ENCODE measurements at places on chromosomes 1 and 21.

GRCh38 chr1:11550664-11551283 is 71.8 kb downstream of the DISP3 start:
- peak; percentile 23 for DNase-seq

- no peak for DNase-seq
Observed at GRCh38 chr1:203536980-203537455, 43.1 kb downstream of the OPTC start.

DNA sequence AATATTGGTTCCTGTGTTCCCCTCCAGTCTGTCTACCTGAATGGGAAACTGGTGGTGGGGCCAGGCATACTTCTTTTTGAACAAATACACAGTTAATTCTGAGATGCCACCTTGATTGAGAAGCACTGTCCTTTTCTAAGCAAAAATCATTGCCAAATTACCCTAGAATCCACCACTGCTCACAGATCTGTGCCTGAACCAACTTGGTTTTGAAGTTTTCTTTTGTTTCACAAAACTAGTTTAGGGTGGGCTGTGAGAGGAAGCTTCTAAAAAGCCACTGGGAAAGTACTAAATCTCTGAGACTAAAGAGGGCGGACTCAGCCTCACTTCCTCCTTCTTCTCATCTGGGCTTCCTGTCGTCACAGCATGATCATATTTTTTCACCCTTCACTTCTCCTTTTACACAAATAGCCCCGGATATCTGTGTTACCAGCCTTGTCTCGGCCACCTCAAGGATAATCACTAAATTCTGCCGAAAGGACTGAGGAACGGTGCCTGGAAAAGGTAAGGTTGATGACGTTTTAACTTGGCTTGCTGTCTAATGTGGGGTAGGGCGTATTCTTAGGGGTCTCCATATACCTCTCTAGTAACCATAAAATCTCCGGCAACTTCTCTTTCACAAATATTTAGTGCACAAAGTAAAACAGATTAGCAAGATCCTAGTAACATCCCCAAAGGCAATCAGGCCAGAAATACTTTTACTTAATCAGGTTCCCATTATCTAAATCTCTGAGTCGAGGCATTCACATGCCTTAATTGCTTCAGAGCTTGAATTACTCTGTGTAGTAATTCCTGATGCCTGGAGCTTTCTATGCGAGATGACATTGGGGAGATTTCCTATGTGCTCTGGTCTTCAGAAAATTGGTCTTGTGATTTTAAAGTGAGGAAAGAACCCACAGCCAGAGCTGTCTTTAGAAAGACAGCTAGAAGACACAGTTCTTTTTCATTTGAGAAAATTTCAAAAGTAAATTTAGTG is at the start of gene CD53:
Gene CD53 (plus strand): TSS at position 404 of the 976 bp plus-strand sequence. CDS start 18,261 bp downstream, outside the sequence.
- no peak for DNase-seq

GRCh38 chr1:84740050-84740714 is 49.9 kb upstream of the SSX2IP start:
- no peak for DNase-seq

GRCh38 chr21:28142697-28143096 is 850.0 kb downstream of the LTN1 start:
- DNase-seq: peak; percentile 68

DNA sequence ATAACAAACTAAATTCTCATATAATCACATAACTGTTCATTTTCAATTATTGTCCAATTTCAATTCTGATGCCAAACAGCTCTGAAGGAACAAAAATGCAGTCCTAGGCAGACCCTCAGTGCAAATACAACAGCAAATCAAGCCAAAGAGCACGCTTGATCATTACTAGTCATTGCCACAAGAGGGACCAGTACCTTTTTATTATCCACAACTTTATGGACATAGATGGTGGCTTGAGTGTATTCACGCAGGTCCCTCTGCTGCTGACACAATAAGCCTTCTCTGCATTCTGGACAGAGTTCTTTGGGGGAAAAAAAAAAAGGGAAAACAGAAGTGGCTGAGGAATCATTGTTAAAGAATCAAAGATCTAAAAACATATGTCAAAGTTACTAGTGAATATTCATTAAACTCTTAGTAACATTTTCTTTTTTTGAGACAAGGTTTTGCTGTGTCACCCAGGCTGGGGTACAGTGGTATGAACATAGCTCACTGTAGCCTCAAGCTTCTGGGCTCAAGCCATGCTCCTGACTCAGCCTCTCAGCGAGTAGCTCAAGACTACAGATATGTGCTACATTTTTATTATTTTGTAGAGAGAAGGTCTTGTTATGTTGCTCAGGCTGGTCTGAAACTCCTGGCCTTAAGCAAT is 34.3 kb upstream of the RAP1GAP start:
- DNase-seq: peak; percentile 25

- no peak for DNase-seq
Observed at GRCh38 chr1:31583082-31583994, 7.0 kb downstream of the TINAGL1 start.

DNA sequence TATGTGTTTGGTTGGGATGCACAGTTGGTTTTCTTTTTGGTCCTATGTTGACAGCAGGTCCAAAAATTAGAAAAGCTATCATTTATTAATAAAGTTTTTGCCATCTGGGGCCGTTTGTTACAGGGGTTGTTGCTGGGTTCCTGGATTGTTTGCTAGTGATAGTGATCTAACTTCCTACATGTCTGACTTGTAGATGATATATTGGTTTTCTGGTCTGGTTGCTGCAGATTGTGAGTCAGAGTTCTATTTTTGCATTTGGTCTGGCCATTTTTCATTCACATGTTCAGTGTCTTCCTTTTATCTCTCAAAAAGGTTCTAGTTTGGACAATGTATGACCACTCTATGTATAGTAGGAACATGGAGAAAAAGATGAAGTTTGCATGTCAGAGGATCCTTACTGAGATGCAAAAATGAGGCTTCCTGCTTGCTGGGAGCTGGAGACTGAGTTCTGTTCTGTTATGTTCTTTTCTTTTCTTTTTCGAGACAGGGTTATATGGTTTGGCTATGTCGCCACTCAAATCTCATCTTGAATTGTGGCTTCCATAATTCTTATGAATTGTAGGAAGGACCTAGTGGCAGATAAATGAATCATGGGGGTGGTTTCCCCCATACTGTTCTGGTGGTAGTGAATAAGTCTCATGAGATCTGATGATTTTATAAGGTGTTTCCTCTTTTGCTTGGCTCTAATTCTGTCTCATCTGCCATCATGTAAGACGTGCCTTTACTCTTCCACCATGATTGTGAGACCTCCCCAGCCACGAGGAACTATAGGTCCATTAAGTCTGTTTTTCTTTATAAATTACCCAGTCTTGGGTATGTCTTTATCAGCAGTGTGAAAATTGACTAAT is 4.2 kb upstream of the NVL start:
- peak; percentile 74 for DNase-seq

DNA sequence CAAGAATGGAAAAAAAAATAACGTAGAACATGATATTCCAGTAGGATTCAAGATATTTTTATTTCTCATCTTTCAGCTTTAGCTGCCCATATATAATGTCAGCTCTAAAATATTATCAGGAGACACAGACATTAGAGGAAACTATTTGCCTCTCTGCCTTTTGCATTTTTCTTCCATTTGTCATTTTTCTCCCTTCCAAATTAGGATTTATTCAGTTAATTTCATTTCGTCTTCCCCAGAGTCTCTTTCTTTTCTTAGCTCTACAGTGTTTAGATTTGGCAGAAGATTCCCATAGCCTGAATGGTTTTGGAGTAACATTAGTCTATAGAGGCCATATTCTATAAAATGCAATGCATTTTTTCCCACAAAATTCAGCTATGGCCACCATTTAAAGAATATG is 5.1 kb upstream of the ENAH start:
- DNase-seq: peak; percentile 18

- no peak for DNase-seq
Observed at GRCh38 chr1:245007852-245008251, 143.5 kb upstream of the HNRNPU start.

GRCh38 chr1:23167353-23168078 is 1.1 kb downstream of the LUZP1 start:
- no peak for DNase-seq

- DNase-seq: no peak
Observed at GRCh38 chr1:177884479-177885021, 85.3 kb downstream of the SEC16B start.

- DNase-seq: no peak
Observed at GRCh38 chr1:8563944-8564537, 246.1 kb downstream of the SLC45A1 start.

- DNase-seq: no peak
Observed at GRCh38 chr21:43644609-43645008, 14.7 kb downstream of the HSF2BP start.

- DNase-seq: no peak
Observed at GRCh38 chr1:48405940-48406339, 66.1 kb downstream of the SPATA6 start.

- no peak for DNase-seq
Observed at GRCh38 chr1:181010789-181011188, 11.9 kb downstream of the STX6 start.

- no peak for DNase-seq
Observed at GRCh38 chr1:151222130-151222529, 23.8 kb downstream of the PIP5K1A start.

GRCh38 chr1:43349594-43350306 is 9.0 kb upstream of the CDC20 start:
- peak; percentile 31 for DNase-seq

DNA sequence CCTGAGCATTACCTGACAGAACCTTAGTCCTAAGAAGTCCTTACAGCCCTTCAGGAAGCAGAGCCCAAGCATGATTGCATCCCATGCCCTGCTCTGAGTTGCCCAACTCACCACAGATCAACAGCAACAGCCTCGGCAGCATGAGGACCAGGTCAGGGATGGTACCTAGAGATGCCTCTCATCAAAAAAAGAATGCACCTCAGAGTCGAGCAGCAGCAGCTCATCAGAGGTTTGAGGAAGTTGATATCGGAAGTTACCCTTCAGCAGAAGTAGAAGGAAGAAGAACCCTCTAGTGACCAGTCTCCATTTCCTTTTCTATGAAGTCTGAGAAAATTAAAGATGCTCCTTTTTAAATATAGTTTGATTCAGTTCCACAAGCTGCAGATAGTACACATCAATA is at the start of gene FCRL1:
Gene FCRL1 (minus strand): TSS at position 225 of the 400 bp plus-strand sequence. CDS start 83 bp downstream, at position 142.
- DNase-seq: no peak

DNA sequence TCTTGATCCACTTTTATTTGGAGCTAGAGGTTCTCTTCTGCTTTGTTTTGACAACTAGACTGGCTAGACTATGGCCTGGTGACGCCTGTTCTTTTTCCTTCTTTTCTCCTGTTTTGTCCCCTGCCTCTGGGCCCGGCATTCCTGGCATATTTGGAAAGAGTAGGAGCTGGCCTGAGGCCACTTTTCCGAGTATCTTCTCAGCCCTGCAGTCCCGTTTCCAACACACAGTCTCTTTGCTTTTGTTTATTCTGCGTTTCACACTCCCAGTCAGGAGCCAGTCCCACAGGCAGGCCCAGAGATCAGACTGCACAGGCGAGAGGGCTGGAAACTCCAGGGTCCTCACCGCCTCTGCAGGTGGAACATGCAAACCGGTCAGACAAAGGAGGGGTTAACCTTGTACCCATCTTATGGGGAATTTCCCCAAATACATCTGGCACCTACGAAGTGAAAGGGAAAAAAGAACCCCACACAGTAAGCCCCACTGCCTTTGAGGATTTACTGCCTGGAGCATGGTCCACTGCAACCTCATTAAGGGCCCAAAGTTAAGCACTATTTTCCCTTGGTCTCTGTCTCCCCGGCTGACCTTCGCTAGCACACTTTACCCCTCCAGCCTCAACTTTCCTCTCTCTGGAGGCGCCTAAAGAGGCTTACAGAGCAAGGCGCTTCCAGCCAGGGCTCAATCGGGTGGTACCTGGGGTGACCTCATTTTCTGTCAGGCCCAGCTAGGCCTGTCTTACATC is 141.1 kb downstream of the TOMM20 start:
- DNase-seq: peak; percentile 83

DNA sequence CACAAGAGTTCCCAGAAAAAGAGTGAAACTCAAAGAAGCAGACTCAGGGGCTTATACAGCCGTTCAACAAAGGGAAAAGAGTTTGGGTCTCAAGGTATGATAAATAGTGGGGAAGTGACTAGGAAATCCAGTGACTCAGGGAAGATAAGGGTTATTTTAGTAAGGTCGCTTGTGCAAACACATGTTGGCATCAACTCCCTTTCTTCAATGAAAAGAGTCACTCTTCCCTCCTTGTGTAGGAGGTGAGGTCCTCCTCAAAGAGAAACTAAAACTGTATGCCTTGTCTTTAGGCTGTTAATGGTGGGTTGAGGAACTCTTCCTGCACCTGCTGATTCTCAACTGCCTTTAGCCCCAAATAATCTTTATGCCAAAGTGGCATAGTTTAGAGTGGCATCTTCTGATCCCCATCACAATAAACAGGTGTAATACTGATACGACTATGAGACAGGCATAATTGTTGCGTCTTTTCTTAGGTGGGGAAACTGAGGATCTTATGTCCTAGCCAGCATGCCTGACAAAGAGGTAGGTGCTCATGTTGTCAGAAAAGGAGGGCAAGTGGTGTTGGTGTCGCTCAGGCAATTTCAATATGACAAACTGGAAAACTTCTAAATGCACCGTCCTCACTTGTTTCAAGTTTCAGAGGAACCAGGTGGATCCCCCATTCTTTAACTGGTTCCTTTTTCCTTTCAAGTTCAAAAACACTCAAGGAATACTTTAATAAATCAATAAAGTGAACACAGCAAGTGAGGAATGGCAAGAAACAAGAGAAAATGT is 294.1 kb upstream of the RUNX1 start:
- no peak for DNase-seq

DNA sequence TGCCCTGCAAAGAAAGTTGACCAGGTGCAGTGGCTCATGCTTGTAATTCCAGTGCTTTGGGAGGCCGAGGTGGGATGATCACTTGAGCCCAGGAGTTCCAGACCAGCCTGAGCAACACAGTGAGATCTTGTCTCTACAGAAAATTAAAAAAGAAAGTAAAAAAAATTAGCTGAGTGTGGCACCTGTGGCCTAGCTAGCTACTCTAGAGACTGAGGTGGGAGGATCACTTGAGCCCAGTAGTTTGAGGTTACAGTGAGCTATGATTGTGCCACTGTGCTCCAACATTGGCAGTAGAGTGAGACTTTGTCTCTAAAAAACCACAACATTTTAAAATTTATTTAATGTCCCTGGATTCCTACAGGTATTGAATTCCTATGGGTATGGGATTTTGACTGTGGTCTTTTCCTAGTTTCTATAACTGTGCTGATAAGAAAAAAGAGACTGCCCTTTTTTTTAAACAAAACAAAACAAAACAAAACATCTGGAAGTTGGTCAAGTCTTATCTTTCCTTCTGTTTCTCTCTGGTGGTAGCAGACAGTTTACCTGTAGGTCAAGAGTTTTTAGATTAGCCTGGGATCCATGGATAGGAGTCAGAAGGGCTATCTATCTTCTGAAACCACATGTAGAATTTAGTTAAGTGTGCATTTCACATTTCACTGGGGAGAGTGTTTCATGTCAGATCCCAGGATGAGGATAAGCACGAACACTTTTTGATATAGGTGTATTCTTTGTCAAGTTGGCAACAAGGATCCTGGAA is 18.8 kb downstream of the UCK2 start:
- no peak for DNase-seq

DNA sequence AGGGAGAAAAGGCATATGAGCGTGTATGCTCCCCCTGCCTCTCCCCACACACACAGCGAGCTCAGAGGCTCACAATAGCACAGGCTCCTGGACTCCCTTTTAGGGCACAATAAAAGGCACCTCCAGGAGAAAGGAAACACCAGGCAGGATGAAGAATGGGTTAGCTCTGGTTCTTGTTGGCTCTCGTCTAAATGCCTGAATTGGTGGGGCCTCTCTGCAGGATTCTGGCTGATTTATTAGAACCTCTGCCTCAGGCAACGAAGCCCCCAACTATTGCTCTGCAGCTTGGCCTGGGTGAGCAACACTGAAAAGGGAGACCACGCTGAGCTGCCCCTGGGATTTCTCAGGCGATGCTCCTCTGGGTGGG is 590.9 kb upstream of the PLXNA2 start:
- DNase-seq: no peak

GRCh38 chr1:185681034-185681633 is 53.1 kb upstream of the HMCN1 start:
- DNase-seq: peak; percentile 68
